ENCODE measurements at places on chromosomes 12 and 14.

DNA sequence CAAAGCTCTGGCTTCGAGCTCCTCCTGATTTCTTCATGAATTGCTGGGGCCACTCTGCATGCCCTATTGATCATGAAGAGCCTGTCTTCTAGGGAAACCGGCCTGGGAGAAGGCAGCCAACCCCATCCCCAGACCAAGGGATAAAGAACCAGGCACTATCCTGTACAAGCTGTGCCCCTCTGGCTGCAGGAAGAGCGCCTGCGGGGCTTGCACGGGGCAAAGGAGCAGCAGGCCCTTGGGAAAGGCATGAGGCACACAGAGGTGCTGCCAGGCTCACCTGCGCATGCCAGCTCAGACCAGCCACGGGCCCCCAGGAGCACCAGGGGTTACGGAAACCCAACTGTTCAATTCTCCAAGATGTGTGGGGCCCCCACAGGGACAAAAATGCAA lies 2.1 kb downstream of the ITPK1 start:
- DNase-seq: no peak

DNA sequence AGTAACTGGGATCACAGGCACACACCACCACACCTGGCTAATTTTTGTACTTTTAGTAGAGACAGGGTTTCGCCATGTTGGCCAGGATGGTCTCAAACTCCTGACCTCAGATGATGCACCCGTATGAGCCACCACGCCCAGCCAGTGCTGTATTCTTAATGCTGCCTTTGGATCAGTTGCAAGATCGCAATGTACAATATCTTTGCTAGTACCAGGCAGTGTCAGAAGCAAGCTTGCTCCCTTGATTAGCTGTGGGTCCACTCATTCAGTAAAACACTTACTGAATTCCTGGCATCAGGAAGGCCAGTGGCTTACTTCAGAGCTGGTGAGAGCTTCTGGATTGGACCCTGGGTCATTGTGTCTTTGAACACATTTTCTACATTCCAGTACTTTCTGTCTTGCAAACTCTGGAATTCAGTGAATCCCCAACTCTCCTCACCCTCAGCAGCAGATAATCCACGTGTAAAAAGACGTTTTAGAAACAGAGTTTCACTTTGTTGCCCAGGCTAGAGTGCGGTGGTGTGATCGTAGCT lies 1183.7 kb downstream of the AACS start:
- no peak for DNase-seq

GRCh38 chr12:31288381-31288780 lies 37.6 kb downstream of the SINHCAF start:
- DNase-seq: no peak

- DNase-seq: no peak
Measured at GRCh38 chr12:98786653-98787052, 141.6 kb downstream of the APAF1 start.

DNA sequence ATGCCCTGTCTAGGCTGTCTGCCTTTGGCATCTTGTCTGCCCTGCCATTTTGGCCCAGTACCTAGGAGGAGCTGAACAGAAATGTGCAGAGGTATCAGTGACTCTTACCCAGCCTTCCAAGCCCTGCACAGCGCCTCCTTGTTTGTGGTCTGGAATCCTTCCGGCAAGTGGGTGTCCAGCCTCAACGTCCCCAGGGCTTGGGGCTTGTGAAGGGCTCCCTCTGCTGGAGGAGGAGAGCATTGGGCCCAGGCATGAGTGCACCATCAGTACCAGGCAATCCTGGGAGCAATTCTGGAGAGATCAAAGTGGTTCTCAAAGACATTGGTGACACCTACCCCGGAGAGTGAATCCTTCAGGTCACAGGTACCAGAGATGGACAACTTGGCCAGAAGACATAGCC lies 2.4 kb upstream of the TCL1B start:
- peak; percentile 21 for DNase-seq

DNA sequence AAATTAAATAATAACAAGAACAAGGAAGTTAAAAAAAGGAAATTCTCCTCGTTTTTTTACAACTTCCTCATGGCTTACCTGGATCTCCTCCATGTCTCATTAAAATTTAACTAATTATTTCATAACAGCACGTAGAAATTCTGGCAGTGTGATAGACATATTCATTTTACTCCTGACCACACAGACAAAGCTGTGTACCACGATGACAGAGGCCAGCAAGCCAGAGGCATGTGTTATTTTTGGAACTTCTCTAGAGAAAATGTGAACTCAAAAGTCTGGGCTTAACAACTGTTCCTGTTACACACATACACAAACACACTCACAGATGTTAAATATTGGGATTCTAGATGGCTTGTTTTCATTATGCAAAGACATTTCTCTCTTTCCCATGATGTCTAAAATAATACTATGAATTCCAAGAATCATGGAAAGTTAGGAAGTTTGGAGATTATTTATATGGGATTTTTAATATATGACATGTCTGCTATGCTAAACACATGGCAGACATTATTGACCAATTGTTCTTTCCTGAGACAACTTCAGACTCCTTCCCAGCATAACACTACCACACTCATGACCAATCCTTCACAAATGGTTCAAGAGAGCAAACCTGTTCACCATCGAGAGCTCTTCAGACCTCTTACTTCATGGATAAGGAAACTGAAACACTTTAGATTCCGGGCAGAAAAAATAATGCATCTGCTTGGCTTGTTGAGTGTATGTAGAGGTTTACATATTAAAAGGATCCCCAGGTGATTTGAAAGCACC lies 158.7 kb downstream of the DACT1 start:
- no peak for DNase-seq

DNA sequence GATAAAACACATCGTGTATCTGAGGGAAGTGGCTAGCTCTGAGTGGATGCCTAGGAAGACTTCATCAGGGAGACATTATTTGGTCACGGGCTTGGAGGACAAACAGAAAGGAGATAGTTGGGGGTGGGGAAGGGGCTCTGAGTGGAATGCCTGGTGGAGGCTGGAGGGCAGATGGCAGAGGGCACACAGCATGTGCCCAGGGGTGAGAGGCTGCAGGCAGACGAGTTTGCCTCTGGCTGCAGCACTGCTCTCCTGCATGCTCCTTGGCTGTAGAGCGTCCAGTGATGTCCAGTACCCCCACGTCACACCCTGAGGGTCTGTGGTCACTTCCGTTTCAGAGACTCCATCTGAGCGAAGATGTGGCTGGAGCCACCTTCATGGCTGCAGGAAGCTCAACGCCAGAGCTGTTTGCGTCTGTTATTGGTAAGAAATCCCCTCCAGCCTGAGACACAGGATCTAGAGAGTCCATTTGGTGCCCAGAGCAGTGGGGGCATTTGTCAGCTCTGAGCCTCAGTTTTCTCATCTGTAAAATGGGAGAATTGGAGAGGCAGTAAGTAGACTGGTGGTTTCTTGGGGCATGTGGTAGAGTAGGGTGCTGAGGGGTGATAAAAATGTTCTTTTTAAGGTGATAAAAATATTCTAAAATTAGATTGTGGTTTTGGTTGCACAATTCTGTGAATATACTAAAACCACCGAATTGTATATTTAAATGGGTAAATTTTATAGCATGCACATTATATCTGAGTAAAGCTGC lies 71.7 kb upstream of the RIN3 start:
- DNase-seq: no peak

DNA sequence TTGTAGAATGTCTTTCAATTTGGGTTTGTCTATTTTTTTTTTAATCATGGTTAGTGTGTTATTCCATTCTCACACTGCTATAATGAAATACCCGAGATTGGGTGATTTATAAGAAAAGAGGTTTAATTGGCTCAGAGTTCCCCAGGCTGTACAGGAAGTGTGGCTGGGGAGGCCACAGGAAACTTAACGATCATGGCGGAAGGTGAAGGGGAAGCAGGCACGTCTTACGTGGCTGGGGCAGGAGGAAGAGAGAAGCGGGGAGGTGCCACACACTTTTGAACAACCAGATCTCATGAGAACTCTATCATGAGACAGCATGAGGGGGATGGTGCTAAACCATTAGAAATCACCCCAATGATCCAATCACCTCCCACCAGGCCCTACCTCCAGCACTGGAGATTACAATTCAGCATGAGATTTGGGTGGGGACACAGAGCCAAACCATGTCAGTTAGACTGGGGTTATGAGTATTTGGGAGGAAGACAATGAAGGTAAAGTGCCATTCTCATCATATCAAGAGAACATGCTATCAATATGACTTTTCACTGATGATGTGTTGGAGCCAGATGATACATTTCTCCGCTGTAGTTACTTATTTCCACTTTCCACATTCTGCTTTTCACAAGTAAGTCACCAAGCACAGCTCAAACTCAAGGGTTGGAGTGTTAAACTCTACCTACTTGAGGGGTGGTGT lies 45.8 kb downstream of the AP5M1 start:
- DNase-seq: no peak

DNA sequence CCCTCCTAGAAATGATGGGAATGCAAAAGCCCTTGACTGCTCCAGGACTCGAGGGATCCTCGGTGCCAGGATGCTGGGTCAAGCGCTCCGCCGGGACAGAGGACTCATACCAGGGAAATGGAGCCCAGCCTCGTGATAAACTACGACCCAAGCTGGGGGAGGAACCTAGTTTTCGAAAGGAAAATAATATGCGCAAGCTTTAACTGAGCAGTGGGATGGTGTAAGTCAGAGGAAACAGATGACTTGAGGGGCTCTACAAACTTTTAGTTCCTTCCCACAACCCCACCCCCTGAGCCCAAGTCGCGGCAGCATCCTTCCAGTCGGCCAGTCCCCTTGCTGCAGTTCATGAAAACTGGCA lies 654 bp upstream of the SUPT16H start:
- no peak for DNase-seq

DNA sequence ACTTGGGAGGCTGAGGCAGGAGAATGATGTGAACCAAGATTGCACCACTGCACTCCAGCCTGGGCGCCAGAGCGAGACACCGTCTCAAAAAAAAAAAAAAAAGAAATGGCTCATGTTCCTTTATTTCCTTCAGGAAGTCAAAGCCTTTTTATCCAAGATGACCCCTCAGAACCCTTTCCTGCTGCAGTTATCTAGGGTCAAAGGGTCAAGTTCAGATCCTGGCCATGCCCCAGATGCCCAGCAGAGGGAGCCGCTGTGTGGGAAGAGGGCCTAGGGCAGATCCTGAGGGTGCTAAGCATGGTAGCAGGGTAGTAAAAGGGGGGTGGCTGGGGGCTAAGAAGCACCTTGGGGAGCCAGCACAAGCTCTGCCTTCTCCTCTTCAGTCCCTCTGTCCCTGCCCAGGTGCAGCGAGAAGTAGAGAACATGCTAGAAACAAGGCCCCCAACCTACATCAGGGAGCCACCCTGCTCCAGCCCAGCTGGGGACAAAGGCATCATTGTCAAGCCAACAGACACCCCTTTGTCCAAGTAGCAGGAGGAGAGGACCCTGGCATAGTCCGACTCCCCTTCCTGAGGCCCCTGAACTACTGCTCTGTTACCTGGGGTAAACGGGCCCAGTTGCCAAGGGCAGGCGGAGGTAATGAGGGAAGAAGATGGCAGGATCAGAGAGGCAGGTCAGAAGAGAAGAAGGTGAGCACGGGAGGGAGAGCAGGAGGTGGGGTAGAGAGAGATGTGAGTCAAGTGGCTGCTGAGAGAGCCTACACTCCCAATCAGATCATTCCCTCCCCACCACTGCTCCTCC lies 6.5 kb downstream of the NFE2 start:
- DNase-seq: peak; percentile 62

DNA sequence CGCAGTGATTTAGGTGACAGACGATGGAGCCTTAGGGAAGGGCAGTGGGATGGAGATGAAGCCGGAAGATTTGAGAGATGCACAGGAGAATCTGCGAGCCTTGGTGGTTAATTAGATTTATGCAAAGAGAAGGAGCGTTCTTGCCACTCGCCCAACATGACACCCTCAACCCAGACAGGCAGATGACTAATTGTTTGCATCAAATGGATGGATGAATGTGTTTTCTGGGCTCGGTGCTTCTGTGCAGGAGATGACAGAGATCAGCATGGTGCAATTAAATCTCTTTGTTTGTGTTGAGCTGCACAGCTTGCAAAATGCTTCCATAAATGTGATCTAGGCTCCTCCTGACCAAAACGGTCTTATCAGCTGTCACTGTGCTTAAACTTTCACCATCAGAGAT lies 202.3 kb upstream of the PRMT8 start:
- no peak for DNase-seq

DNA sequence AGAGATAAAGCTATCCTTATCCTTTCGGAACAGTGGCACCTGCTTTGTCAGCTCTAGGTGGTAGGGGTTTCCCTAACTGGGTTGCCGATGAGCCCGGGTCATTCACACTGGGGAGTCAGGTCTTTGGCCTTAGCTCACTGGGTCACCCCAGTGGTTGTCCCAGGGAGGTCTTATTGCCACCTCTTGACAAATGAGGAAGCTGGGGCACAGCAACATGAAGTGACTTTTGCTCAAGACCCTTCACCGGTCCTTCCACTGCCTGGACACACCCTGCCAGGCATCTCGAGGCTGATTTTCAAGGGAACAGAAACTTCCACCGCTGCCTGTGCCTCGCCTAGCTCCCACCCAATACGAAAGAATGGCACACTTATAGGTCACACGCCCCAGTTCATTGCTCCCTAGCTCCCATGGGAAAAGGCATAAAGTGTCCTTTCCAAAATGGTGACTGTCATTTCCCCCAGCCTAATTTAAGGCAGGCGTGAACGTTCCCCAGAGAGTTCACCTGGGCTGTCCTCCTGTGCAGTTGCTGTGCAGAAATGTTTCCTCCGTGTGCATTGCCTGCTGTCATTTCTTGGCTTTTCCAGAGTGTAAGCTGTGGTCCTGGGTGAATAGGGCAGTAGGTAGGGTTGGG lies 156.1 kb upstream of the CCND2 start:
- no peak for DNase-seq

- no peak for DNase-seq
Measured at GRCh38 chr12:90235642-90236041, 527.0 kb upstream of the ATP2B1 start.

GRCh38 chr14:65817011-65817410 lies 404.5 kb downstream of the FUT8 start:
- no peak for DNase-seq

DNA sequence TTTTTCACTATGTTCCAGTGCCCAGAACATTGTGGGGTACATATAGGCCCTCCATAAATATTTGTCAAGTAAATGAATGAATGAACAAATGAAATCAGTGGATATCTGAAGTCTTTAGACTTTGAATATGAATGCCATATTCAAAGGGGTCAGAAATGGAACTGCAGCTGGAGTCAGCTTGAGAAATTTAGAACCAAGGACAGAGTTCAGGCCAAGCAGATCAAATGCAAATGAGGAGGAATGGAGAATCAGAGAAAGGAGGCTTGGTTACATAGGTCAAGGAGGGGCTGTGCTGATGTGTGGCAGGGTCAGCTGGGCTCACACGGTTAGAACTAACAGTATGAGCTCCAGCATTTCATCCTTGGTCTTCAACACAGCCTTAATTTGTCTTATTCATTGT lies 104.0 kb upstream of the SEL1L start:
- DNase-seq: no peak

DNA sequence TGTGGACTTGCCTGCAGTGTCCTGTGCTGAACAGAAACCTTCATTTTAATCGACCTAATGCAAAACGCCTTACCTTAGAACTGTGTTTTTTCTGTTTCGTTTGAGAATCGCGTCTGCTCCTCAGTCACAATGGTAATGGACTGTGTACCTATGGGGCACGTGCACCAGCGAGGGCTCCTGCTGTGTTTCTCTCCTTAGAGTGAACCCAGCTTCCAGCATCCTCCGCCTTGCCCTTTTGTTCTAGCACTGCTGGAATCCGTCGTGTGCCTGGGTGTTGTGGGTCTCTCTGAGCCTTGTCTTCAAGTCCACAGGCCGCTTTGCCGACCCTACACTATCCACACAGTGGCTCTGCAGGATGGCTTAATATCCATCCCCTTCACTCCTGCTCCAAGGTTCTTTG lies 3.6 kb downstream of the AMN start:
- no peak for DNase-seq
